ENCODE measurements at places on chromosomes 11 and 22.

DNA sequence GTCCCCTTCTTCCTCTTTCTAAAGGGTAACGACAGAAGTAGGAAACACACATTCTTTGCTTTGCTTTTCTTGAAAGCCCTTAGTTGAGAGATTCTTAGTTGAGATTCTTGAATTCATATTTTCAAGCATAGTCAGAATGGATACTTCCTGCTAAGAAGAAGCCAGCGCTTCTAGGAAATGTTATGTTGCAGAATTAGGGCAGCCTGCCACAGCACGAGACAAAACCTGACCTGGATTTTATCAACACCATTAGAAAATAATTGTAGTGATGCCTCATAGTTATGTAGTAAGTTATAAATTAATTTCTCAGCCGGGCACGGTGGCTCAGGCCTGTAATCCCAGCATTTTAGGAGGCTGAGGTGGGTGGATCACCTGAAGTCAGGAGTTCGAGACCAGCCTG, 37.9 kb upstream of the NUP160 start:
- no peak for DNase-seq

DNA sequence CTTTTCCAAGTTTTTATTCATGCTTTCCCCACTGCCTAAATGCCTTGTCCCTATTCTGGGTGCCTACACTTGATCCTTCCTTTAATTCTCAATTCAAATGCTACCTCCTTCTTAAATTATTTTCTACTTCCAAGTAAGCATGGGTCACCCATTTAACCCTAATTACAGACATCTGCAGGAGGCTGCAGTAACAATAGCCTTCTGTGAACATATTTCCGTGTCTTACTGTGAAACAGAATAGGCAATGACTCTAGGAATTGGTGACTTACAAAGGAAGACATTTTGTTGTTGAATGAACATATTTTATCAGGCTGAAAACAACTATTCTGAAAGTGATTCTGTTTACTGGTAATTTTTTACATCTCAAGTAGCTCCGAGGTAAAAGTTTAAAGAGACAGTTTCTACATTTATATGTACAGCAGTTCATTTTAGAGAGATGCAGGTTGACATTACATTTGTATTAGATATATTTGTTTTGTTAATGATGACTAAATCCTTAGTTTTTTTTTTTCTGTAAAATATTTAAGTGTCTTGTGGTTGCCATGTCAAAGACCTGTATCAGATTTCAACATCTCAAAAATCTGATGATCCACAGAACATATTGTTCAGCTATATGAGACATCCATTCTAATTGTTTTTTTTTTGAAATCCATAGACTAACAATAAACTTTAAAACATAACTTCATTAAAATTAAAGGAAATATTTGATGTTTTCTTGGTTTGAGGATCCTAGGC, 316.8 kb downstream of the CASP12 start:
- DNase-seq: no peak

GRCh38 chr11:33694346-33695050, 6.1 kb downstream of the C11orf91 start:
- DNase-seq: no peak

- peak; percentile 94 for DNase-seq
Measured at GRCh38 chr11:112241486-112241885, 15.3 kb downstream of the PTS start.

DNA sequence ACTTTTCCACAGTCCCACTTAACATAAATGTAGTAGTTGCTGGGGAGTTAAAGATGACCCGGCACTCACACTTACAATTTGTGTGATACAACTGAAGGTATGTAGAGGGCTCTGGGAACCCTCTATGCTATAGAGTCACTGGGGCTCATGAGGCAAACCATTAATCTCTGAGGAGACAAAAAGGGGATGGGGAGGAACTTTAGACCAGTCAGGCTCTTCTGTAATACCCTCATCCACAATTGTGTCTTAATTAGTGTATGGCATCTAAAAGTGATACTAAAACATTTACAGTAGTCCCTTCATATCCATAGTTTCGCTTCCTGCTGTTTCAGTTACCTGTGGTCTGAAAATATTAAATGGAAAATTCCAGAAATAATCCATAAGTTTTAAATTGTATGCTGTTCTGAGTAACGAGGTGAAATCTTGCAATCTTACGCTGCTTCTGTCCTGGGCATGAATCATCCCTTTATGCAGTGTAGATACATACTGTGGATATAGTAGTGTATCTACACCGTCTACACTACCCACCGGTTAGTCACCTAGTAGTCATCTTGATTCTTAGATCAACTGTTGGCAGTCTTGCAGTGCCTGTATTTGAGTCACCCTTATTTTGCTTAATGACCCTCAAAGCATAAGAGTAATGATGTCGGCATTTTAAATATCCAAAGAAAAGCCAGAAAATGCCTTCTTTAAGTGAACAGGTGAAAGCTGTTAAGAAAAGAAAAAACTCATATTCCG, 12.2 kb downstream of the CBL start:
- peak; percentile 80 for DNase-seq

DNA sequence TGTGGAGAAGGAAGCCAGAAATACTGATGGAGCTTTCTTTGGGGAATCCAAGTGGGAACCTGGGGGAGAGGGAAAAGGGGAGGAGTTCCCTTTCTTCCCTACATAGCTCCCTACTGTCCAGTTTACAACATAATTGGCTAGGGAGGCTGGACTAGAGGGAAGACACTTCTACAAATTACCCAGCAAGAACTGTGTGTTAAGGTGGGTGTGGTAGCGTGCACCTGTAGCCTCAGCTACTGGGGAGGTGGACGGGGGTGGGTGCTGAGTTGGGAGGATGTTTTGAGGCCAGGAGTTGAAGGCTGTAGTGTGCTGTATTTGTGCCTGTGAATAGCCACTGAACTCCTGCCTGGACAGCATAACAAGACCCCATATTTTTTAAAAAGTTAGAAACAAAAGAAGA, 74.0 kb downstream of the NAV2 start:
- no peak for DNase-seq

- DNase-seq: peak; percentile 67
Measured at GRCh38 chr11:75347781-75348566, 3.5 kb downstream of the ARRB1 start.

DNA sequence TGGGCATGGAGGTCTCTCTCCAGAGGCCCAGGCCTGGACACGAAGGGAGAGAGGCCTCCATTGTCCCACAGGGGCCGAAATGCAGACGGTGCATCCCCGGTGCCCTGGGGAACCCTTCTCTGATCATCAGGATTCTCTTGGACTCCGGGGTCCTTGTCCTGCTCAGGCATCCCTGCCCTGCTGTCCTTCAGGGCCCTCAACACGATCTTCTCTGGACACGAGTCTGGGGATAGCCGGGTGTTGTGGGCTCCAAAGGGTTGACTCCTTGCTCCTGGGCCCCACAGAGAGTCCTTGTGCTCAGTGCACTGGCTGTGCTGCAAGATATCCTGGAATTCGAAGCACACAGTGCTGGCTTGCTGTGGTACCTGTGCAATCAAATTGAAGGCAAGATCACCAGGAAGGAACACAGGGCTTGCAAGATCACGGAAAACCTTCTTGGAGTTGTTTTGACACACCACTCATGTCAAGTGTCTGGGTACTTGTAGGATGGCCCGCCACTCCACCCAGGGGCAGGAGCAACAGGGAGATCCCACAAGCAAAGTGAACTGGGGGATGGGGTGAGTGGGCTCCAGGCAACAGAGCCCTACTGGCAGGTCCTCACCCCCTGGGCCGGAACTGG, 61.3 kb upstream of the PRODH start:
- no peak for DNase-seq

DNA sequence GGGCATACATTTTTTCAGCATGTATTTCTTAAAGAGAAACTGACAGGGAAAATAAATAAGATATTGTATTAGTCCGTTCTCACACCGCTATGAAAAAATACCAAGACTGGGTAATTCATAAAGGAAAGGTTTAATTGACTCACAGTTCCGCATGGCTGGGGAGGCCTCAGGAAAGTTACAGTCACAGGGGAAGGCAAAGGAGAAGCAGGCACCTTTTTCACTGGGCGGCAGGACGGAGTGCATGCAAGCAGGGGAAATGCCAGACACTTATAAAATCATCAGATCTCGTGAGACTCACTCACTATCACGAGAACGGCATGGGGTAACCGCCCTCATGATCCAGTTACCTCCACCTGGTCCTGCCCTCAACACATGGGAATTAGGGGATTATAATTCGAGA, 44.2 kb downstream of the PPFIA1 start:
- DNase-seq: no peak

DNA sequence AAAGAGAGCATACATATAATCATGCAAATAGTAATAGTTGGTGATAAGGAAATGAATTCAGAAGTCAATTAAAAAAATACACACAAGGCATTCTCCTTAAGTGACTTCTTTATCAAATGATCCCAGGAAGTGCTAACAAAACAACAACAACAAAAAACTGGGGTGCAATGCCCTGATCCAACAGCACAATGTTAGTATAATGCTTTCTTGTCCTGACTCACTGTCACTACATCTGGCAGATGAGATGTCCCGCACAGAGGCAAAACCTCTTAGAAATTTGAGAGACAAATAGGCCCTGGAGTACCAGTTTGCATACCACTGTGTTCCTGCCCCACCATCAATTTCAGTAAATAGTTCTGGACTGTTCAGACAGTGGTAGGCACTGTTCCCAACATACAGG, 11.0 kb upstream of the AMBRA1 start:
- DNase-seq: no peak

- no peak for DNase-seq
Measured at GRCh38 chr11:19968860-19969259, 191.4 kb downstream of the DBX1 start.

DNA sequence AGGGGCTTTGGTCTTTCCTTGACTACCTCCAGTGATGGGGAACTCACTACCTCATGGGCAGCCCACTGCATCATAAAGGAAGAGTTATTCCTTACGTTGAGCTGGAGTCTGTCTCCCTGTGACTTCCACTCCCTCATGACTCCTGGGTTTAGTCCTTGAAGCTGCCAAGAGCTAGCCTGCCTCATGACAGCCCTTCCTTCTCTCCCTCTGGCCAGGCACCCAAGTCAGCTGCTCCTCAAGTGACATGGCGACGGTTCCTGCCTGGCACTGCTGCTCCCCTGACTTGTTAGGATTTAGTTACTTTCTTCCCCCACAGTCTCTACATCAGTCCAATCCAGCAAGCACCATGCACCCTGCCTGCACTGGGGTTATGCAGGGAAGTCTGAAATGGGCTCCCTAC, 196.1 kb upstream of the TBCEL start:
- no peak for DNase-seq

- no peak for DNase-seq
Measured at GRCh38 chr22:49349181-49349835, 478.4 kb downstream of the BRD1 start.

DNA sequence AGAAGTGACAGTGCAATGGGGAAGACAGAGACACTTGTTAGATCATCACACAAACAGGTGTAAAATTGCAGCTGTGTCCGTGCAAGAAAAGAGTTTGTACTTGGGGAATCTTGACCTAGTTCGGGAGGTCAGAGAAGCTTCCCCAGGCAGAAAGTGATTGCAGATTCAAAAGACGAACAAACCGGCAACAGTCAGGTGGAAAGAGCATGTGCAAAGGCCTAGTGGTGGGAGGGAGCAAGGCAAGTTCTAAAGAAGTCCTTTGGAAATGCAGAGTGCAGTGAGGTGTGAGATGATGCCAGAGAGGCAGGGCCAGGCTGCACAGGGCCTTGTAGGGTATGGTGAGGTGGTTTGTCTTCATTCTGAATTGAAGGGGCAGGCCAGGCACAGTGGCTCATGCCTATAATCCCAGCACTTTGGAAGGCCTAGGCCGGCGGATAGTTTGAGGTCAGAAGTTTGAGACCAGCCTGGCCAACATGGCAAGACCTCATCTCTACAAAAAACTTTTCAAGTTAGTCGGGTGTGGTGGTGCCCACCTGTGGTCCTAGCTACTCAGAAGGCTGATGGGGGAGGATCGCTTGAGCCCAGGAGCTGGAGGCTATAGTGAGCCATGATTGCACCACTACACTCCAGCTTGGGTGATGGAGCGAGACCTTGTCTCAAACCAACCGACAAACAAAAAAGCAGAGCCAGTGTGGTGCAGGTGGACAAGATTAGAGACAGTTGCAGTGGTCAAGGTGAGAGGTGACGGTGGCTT, 1.9 kb upstream of the ESS2 start:
- DNase-seq: no peak

GRCh38 chr11:20840341-20840740, 171.0 kb downstream of the NELL1 start:
- DNase-seq: no peak

- DNase-seq: no peak
Measured at GRCh38 chr11:3665336-3666022, 5.7 kb downstream of the CHRNA10 start.

DNA sequence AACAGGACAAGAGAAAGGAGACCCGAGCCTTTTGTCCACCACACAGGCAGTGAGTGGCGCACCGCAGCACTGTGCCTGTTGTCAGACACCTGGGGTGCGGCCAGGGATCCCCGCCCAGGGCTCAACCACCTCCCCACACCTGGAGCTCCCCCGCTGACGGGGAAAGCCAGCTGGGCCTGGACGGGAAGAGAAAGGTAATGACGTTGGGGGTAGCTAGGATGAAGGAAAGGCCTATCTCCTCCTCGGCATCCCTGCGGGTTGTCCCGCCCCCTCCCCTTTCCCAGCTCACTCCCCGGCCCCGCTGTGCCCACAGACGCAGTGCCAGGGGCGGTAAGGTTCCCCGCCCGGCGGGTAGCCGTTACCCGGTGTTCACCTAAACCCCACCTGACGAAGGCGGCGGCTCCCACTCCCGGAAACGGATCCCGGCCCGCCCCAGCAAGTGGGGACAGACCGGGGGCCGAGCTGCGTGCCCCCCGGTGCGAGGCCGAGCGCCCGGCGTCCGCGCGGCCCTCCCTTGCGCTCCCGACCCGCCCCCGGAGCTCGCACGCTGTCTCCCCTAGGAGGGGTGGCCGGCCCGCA, 495 bp downstream of the HYOU1 start:
- DNase-seq: no peak

GRCh38 chr11:86807360-86807759, 7.0 kb downstream of the PRSS23 start:
- no peak for DNase-seq

DNA sequence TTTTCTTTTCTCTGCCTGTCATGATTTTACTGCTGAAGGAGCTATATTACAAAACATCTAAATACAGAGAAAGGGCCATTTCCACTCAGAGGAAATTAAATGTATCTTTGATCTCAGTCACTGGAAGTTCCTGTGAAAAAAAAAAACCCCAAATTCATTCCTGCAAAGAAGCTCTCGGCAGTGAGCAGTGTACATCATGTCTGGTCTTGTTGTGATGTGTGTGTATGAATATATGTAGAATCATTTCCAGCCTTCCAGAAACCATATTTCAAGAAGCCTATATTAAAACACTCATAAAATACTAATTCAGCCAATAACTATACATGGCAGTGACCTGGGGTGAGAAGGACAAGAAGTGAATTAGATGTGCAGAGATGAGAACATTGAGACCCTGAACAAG, 393.2 kb upstream of the TENM4 start:
- no peak for DNase-seq

DNA sequence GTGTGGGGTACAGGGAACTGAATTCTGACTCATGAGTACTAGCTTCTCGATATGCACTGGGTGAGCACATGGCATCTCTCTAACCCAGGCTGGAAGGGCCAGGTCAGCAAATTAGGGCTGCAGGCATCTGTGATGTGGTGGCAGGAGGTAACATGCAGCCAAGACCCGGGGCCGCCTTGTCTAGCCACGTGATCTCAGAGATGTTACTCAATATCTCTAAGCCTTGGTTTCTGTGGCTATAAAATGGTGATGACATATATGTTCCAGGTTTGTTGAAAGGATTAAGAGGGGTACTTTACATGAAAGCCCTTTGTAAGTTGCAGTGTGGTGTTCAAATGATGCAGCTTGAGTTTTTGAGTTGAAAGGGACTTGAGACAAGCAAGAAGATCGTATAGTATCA, 3.2 kb downstream of the ST14 start:
- no peak for DNase-seq

- DNase-seq: no peak
Measured at GRCh38 chr11:2247496-2247895, 22.9 kb downstream of the ASCL2 start.

Measured in AG09309 (cell line).